MV-4-11 (cell line): ENCODE measurements at places on chromosomes 12 and 14.

DNA sequence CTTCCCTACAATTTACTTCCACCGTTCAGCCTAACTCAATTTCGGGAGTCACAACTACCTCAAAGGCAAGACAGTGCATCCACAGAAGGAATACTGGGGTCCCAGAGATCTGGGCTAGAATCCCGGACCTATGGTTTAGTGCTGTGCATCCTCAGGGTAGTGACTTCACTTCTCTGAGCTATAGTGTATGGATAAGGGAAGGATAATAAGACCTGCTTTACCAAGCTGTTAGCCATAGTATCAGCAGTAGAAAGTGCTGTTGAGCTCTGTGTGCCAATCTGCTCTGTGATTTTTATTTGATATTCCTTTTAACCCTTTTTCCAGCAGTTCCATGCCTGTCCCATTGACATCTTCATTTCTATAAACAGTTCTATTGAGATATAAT, 1044.3 kb downstream of the BCL11B start:
- no peak for DNase-seq

- DNase-seq, result peak; percentile 31
Observed at GRCh38 chr14:32683679-32684078, 255.0 kb upstream of the NPAS3 start.

- no peak for DNase-seq
Observed at GRCh38 chr14:34824826-34825225, 50.3 kb downstream of the BAZ1A start.

- no peak for DNase-seq
Observed at GRCh38 chr12:32987512-32987911, 90.9 kb upstream of the PKP2 start.
